Coronary artery (tissue), 2 donors: ENCODE measurements at places on chromosomes 5 and 9.
A peak's percentile ranks its signal among the peaks of the same experiment; 100 is the strongest.

GRCh38 chr9:134204991-134205578, 40.7 kb upstream of the RNU6ATAC start:
- DNase-seq: no peak

GRCh38 chr5:128669803-128670202, 131.8 kb upstream of the FBN2 start:
- no peak for DNase-seq

DNA sequence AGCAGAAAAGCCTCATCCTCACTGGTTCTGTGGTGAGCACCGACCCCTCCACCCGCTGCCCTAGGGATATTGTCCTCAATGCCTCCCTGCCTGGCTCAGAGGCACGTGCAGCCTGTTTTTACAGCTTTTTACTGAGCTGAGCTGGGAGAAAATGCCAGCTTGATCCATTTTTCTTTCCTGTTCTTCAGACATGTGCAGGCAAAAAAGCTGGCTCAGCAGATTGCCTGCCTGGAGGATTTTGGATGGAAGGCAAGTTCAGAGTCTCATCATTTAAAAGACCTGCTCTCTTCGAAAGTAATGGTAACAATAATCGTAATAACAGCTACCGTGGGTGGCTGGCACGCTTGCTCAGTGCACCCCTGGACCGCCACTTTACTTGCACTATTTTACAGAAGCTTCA, 135.0 kb upstream of the SMIM23 start:
- DNase-seq: no peak

DNA sequence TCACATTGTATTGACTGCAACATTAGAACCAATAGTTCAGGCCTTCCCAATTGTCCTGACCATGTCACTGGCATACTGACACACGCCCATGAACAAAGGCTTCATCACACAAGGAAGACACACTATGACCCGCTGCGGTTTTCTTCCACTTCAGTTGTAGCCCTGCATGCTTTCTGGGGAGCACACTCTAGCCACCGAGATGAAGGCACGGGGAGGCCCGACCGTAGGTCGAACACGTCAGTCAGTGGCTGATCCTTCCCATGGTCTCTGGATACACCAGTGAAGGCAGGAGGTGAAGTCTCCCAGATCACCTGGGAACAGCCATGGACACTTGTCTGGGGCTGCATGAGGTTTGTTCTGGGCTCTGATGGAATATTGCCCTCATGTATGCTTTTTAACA, 224.7 kb downstream of the FSTL4 start:
- peak; percentile 59 for DNase-seq

GRCh38 chr5:65050826-65051498, 282.2 kb downstream of the CWC27 start:
- no peak for DNase-seq

GRCh38 chr5:163529698-163530097, 24.3 kb downstream of the MAT2B start:
- no peak for DNase-seq

DNA sequence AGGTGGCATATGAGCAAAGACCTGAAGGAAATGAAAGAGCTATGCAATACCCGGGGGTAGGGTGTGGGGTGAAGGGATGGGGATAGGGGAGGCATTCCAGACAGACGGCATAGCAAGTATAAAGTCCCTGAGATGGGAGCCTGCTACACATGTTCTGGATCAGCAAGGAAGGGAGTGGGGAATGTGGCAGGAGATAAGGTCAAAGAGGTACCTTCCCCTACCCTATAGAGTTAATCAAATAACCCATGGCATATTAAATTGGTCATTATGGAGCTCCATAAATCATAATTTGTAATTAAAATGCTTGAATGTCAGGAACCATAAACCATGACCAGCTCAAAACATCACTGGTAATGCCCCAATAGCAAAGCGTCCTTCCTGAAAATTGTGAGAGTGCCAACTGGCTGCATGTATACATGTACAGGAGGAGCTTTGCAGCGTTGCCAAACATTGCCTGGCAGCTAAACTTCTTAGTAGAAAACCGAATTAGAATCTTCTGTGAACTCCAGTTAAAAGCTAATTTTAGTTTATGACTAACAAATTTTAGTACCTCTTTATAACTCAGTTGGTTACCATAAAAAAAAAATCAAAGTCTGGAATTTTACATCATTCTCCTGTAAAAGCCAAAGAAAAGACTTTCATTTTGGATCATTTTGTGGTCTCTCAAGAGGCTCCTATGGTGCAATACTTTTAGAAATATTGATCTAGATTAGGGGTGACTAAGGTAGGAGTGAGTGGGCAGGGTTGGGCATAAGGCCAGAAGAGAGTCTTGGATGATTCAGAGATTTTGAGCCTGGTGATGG, 4.7 kb downstream of the DNAI1 start:
- DNase-seq: no peak

- no peak for DNase-seq
These were observed 37.4 kb downstream of the PIK3R1 start for GRCh38 chr5:68252673-68253623.

- DNase-seq: no peak
These were observed 50.2 kb upstream of the SNAPC3 start for GRCh38 chr9:15372455-15372854.

DNA sequence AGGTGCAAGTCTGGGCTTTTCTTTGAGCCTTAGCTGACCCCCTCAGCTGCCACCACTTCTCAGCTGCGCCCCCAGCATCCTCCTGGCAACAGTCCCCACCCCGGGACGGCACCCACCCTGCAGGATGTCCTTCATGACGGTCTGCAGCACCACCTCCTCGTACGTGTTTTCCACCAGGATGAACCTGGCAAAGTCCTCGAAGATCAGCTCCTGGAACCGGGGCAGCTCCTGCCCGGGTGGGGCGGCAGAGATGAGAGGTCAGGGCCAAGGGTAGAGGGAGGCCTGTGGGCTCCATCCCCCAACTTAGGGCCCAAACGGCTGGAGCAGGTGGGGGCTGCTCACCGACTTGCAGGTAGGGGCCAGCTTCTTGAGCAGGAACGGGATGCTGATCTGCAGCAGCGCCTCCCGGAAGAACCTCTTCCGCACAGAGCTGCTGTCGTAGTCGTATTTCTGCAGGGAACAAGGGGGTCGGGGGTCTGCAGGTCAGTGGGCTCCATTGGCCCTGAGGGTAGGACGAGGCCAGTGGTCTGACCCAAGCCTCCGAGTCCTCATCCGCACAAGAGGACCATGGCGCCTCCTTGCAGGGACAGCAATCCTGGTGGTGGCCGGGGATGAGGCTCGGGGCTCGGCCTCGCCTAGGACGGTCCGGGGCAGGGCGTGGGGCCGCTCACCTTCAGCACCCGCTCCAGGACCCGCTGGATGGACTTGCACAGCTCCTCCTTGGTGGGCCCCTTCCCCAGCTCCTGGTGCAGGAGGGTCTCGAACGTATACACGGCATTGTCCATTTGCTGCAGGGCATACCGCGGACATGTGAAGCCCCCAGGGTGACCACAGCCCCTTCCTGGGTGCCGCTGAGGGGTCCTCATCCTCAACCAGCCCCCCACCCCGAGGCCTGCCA, 56.7 kb downstream of the LRSAM1 start:
- no peak for DNase-seq

- DNase-seq: no peak
These were observed 313 bp downstream of the BRIX1 start for GRCh38 chr5:34915856-34916192.

GRCh38 chr5:175878544-175879438, 7.4 kb downstream of the CPLX2 start:
- no peak for DNase-seq

GRCh38 chr9:13137426-13137825, 142.1 kb downstream of the MPDZ start:
- no peak for DNase-seq

- DNase-seq: no peak
These were observed 60.7 kb upstream of the SYNPO start for GRCh38 chr5:150579462-150580400.

DNA sequence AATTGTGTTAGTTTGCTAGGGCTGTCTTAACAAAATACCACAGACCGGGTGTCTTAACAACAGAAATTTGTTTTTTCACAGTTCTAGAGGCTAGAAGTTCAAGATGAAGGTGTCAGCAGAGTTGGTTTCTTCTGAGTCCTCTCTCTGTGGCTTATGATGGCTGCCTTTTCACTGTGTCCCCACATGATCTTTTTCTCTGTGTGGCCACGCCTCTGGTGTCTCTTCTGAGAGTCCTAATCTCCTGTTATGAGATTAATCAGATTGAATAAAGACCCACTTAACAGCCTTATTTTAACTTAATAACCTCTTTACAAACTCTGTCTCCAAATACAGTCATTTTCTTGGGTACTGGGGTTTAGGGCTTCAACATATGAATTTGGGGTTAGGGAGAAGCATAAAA, 561.1 kb downstream of the NR2F1-AS1 start:
- DNase-seq: no peak

- DNase-seq: no peak
These were observed 35.8 kb upstream of the MAMDC2 start for GRCh38 chr9:70007831-70008230.

GRCh38 chr5:40033411-40033810, 608.6 kb upstream of the DAB2 start:
- no peak for DNase-seq

DNA sequence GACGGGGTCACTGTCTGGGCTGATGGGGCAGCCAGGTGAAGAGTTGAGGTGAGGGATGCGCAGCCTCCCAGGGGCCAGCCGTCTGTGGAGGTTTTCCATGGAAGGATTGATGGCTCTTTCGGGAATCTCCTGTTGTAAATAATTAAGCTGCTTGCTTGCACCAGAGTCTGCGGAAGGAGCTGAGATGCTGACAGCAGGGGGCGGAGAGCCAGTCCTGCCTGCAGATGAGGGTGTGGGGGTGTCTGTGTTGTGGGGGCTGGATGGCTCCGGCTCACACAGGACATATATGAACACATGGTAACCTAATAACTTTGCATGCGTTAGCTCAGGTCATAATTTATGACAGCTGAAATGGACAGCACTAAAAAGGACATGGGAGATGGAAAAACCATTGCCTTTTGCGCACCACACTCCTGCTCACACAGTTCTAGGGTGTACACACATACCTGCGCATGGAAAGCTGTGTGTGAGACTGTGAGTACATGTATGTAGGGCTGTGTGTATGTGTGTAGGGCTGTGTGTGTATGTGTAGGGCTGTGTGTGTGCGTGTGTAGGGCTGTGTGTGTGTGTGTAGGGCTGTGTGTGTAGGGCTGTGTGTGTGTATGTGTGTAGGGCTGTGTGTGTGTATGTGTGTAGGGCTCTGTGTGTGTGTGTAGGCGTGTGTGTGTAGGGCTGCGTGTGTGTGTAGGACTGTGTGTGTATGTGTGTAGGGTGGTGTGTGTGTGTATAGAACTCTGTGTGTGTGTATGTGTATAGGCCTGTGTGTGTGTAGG, 36.8 kb upstream of the SEMA4D start:
- DNase-seq: no peak

DNA sequence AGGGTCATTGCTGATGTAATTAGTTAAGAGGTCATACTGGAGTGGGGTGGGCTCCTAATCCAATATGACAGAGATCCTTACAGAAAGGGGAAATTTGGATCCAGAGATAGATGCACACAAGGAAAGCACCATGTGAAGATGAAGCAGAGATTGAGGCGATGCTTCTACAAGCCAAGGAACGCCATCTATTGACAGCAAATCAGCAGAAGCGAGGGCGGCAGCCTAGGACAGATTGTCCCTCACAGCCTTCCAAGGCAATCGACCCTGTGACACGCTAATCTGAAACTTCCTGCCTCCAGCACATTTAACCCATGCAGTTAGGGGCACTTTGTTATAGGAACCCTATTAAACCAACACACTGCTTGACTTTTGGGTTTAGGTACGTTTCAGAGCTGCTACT, 285.1 kb upstream of the DAP start:
- DNase-seq: no peak

- peak; percentile 88 for DNase-seq
These were observed 53.4 kb downstream of the GALNT12 start for GRCh38 chr9:98860871-98861293.

DNA sequence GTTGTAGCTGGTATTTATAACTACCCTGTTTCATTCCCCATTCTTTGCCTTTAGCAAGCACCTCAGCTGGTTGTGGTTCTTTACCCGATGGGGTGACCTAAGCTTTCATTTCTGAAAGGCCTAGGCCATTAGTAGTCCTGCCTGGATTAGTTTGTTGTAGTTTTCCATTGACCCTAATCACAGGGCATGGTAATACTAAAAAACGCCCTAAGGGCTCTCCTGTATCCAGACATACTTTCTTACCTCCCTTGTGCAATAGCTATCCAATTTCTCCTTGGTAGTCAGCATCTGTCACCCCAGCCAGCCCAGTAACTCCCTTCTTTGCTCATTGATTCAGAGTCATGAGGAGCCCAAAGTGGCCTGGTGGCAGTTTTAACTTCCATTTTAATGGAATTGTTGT, 24.0 kb downstream of the TMOD1 start:
- DNase-seq: no peak

DNA sequence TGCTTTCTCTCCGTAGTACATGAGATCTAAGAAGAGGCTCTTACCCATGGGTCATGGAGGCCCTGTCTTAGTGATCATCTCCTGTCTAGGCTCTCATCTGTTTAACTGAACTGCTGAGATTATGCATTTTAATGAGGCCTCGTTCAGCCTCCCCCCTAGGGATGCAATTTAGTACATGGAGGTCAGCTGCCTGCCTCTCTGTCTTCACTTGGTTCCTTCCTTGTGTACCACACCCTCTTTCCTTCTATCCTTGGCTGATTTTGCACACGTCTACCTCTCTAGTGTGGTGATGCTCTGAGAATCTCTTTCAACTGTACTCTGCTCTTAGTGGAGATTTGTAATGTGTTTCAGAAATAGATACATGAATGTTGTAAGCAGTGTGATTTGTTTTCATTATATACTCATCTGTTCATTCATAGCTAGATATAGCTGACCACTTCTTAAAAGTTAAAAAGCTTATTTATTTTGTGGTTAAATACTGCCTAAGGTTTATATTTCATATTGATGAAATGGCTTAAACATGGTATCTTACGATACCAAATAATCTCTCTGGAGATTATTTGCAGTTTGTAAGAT, 3.5 kb upstream of the ACTBL2 start:
- DNase-seq: no peak

GRCh38 chr9:96121136-96121535, 180.8 kb downstream of the HSD17B3 start:
- no peak for DNase-seq

- DNase-seq: no peak
These were observed 20.9 kb downstream of the SH3GLB2 start for GRCh38 chr9:129007035-129007765.

- DNase-seq: no peak
These were observed 1.5 kb downstream of the SLC34A1 start for GRCh38 chr5:177385720-177386119.

GRCh38 chr9:94983552-94983951, 257.1 kb downstream of the AOPEP start:
- no peak for DNase-seq

GRCh38 chr5:154713615-154714125, 41.5 kb upstream of the LARP1 start:
- no peak for DNase-seq

DNA sequence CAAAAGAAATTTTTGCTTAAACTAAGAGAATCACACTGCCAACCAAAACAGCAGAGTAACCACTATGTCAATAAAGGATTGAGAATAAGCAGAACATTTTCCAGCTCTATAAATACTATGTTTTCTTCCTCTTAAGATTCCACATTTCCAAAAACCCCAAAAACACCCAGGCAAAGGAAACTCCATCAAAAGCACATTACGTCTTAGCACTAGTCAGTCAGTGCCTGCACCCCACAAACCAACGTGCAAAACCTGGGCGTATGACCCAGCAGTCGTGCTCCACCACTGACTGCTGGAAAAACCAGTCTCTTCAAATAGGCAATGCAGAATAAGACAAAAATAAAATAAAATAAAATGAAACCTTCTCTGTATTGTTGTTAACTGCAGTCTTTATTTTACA, 85.3 kb downstream of the GNAQ start:
- DNase-seq: no peak

GRCh38 chr5:38162625-38163024, 95.7 kb upstream of the EGFLAM start:
- no peak for DNase-seq
